Sigmoid colon (tissue), 7 donors: ENCODE measurements at places on chromosomes 7 and 10.

GRCh38 chr7:16071246-16071857 lies 350.0 kb downstream of the CRPPA start:
- DNase-seq = no peak

GRCh38 chr10:43261578-43262396 lies 5.1 kb downstream of the RASGEF1A start:
- no peak for DNase-seq

GRCh38 chr10:50470798-50471582 lies 152.8 kb downstream of the SGMS1 start:
- DNase-seq = no peak

DNA sequence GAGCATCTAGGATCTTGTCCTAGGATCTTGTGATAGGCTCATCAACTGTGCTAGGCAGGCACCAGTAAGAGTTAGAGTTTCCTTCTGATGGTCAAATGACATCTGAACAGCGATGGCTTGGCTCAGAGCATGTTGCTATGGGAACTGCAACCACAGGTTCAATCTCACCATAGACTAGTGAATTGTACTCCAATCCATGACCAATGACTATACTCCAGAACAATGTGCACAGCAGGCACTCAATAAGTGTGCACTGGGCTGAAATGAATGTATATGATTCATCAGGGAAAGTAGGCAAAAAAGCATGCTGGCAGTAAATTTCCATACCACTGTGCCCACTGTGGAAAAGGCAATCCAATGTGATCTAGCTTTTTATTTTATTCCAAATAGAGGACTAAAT lies 163.6 kb upstream of the HPS1 start:
- DNase-seq = no peak

DNA sequence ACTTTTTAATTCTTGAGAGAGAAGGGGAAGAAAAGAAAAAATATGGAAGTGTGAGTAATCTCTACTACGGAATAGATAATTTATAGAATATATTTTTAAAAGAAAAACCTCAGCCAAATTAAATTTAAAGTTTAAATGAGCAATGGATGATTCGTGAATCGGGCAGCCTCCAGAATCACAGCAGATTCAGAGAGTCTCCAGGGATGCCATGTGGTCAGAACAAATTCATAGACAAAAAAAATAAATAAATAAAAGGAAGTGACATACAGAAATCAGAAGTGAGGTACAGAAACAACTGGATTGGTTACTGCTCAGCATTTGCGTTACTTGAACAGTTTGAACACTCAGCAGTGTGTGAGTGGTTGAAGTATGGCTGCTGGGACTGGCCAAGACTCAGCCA lies 53.0 kb downstream of the PHYHIPL start:
- DNase-seq = no peak

DNA sequence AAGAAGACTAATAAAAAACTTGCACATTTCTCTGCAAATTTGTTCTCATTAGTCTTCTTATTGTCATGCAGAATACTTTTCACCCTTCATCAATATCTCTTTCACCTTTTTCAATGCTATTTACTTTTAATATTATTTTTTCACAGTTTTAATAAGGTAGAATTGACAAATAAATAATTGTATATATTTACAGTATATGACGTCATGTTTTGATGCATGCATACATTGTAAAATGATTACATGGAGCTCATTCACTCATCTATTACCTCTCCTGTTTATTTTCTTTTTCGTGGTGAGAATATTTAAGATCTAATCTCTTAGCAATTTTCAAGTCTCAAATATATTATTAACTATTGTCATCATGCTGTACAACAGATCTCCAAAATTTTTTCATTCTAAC lies 658.2 kb upstream of the MKI67 start:
- no peak for DNase-seq
